ENCODE measurements at places on chromosomes 13 and 19. TPM values are rescaled to one million over a fixed set of nuclear protein-coding genes. Genes with fewer than 3 reads are reported as not detected.

The GARIN5B gene
- total RNA-seq: not detected

DNA sequence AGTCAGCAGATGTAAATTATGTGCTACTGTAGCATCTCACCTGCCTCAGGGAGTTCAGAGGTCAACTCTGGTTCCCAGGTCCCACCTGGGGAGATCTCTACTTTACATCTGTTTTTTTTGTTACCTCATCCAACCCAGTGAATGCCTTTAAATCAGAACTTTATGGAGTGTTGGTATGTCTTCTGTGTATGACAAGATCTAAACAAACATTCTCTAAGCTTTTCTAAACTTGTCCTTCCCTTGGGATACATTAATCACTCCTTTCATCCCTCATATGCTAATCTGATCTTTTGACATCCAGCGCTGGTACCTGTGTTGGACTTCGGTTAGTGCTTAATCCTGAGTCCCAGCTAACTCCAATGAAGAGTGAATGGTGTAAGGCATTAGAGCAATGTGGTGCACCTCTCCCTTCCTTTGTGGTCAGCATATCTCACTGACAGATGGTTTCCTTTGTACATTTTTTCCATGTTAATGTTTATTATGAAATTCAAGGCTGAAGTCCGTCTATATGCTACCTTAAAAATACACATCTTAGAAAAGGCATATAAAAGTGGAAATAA, 213.4 kb downstream of the ABCC4 start:
- DNase-seq: no peak

- DNase-seq: no peak
Observed at GRCh38 chr19:34556488-34556887, 74.9 kb downstream of the WTIP start.

DNA sequence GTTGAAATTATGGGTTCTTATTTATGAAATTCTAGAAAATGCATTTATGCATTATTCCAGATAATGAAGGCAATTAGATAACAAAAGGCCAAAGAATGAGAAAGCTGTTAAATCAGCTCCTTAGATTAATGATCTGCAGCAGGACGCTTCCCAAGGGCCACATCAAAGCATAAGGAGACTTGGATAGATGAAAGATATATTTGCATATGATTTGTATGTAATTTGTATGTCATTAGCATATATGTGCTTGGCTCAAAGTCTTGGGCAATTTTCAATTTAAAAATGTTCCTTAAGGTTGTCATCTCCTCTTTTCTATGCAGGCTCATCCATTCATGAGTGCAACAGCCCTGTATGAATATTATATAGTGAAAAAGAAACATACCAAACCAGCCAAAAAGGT, 126.8 kb upstream of the IRS2 start:
- DNase-seq: no peak

DNA sequence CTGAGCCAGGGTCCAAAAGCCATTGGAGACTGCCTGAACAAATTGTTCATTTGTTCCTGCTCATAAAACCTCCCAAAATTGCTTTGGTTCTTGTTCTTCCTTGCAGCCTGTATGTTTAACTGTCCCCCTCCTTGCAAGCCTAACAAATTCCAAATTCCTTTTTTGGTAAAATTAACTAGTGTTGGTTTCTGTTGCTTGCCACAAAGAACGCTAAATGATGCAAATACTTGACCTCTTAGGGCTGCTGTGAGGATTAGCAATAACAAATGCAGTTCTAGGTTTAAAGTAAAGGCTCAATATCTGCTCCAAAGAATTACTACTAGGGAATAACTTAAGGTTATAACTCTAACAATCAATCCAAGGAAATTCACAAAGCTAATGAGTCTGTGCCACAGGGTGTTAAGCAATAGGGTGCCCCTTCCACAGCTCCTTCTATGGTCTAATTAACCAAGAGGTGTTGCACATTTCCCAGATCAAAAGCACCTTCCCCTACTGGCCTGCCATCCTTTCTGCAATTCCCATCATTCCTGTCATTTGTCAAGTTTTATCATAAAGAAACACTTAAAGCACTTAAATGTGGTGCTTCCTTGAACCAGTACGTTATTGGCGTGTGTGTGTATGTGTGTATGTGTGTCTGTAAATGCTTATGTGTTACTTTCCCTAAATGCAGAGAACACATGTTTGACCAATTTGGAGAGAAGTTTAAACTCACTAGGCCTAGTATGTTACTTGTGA, 110.2 kb downstream of the RAP2A start:
- no peak for DNase-seq

Measured in aorta (tissue), 5 donors.